ENCODE measurements at places on chromosomes 3 and 15.
A peak's percentile ranks its signal among the peaks of the same experiment; 100 is the strongest.

DNA sequence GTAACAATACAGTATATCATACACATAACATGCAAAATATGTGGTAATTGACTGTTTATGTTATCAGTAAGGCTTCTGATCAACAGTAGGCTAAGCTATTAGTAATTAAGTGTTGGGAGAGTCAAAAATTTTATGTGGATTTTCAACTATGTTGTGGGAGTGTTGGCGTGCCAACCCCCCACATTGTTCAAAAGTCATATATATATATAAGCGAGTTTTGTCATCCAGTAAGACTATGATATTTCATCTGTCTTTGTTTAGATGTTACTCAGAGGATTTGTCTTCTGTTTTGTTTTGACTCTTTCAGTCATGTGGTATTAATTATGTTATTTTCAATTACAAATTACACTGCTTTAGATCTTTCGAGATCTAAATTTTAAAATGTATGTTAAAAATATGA, 51.0 kb upstream of the RAP2B start:
- DNase-seq: no peak

GRCh38 chr3:167716920-167717319, 17.8 kb downstream of the PDCD10 start:
- no peak for DNase-seq

DNA sequence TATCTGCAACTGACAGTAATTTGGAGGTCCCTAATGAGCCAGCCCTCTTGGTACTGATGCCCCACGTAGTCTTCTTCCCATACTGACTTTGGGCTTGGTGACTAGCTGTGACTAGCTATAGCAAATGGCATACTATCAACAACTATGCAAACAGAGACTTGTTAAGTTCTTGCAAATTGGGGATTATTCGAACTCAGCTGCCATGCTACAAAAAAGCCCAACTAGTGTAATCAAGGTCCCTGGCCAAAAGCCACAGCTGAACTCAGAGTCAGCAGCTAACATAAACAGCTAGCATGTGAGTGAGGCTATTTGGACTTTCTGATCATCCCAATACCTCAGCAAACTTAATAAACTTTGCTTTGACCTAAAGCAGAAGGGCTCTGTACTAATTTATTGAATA, 121.2 kb upstream of the PLXND1 start:
- DNase-seq: no peak

- DNase-seq: no peak
Observed at GRCh38 chr15:53527996-53528395, 231.5 kb downstream of the WDR72 start.

DNA sequence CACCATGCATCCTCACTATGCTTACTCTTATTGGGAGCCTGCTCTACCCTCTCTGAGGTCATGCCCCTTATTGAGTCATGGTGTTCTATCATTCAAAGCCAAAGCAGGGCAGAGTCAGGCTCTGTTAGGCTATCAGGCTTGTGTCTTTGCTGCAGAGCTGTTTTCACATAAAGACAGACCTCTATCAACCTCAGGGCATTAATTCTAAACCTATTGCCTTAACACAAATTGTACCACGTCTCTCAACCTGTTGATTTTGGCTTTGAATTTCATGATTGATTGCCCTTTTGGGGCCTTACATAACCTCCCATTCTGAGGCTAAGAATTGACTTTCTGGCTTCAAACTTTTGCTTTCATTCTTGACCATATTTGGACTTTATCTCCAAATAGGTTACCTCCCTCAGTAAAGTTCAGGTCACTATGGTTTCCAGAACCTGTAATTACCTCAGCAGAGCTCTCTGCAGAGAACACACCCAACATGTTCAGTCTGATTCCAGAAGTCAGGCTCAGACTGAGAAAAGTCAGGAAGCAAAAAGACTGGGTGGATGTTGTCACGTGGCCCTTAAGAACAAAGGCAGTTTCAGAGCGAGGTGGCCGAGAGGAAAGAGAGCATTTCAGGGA, 221.4 kb upstream of the NANOGP8 start:
- peak; percentile 90 for DNase-seq

DNA sequence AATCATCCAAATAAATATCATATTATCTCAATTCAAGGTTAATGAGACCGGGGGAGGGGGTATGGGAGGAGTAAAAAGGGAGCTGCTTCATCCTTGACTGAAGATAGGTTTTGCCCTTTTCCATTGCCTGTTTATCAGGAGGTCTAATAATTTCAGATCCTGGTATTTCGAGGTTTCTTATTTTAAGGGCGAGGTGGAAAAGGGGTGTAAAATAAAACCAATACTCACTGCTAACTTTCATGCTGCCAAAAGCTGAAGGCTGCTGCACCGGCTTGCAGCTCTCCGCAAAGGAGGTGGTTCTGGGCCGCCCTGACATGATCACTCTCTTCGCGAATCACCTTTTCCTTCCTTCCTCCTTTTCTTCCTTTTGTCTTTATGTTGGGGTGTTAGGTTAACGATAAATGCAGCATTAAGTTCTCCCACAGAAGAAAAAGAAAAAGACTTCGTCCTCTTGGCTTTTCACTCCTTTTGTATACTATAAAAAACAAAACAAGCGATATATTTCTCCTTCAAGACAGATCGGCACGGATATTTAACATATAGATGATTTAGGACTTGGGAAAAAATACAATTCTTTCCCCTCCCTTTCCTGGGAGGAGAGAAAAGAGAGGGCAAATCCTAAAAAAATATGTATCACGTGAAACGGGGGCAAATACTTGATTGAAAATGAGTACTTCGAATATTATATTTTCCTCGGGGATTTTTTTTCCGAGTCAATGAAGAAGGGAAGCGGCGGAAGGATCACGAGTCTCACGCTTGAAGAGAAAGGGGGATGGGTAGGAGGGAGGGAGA, 932 bp downstream of the GSK3B start:
- peak; percentile 89 for DNase-seq

DNA sequence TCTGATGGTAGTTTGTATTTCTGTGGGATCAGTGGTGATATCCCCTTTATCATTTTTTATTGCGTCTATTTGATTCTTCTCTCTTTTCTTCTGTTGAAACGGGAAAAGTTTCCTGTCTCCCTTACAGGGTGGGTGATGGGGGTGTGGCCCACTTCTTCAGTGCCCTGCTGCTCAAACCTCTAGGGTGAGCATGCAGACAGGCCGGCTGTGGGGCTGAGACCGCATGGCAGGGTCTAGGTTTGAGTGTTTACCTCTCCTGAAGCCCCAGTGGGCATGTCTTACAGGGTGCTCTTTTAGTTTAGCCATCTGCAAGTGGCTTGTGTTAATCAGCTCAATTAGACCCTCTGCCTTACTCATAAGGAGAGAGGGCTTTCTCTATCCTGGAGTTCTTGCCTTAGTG, 450.0 kb upstream of the EPHA3 start:
- DNase-seq: no peak

- DNase-seq: no peak
Observed at GRCh38 chr15:74937272-74937589, 642 bp downstream of the COX5A start.

- DNase-seq: no peak
Observed at GRCh38 chr3:45059132-45059531, 33.0 kb downstream of the CLEC3B start.

GRCh38 chr3:77247061-77247460, 207.2 kb downstream of the ROBO2 start:
- no peak for DNase-seq

Measured in HCEC 1CT (cell line).